Fibroblast of mammary gland (primary cell): ENCODE measurements at places on chromosomes 4 and X.
A peak's percentile ranks its signal among the peaks of the same experiment; 100 is the strongest.

- no peak for DNase-seq
These were observed 3.2 kb downstream of the CASP3 start for GRCh38 chr4:184645904-184646610.

DNA sequence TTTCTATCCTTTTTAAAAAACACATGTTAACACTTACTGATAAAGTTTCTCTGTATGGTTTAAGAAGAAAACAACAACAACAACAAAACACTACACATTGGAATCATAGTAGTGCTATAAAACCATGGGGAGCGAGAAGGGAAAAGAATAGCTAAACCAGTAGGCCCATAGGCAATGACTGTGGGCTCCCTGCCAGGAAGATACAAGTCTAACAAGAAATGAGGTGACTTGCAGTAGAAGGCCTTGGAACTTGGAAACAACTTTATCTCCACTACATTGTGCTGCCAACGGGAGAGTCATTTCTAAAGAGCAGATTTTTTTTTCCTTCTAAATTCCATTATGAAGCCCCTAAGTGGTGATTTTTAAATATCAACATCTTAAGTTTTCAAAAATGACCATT is 78.0 kb downstream of the GPC4 start:
- no peak for DNase-seq

GRCh38 chr4:73662709-73663546 is 42.7 kb upstream of the RASSF6 start:
- DNase-seq = peak; percentile 84

GRCh38 chrX:104728456-104728855 is 162.5 kb downstream of the IL1RAPL2 start:
- DNase-seq = no peak

DNA sequence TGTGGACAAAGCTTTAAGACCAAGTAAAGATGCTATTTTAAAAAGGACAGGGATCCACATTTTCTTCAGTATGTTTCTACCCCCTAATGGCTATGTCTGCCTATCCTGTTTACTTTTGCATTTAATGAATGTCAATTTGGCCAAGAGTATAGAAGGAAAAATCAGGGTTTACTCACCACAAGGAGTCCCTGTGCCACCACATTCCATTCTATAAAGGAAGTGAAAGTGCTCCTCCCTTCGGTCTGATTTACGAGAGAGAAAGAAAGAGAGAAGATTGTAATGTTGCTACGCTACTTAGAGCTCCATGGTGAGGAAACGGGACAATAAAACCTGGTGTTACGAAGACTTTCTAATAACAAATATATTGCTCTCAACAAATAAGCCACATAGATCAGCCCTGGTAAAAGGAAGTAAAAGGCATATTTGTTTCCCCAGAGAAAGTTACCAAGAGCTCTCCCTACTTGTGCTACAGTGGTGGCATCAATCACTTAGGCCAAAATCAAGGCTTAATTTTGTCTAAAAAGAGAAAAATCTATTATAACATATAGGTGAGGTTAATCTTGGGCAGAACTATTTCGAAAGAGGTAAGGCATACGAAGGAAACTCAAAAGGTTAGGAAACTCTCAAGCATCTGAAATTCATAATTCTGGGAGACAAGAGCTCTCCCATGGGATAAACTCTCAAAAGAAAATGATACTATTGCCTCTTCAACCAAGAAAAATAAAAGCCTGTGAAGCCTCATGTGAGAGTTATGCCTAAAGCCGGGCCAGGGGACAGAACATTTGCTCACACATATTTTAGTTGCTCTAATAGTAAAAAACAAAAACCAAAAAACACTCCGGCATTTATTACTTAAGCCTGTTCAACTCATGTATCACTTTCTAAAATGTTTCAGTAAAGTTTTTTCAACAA is 29.5 kb downstream of the TAPT1 start:
- DNase-seq = peak; percentile 56

- DNase-seq = no peak
These were observed 119.8 kb upstream of the SLC34A2 start for GRCh38 chr4:25535701-25536473.

DNA sequence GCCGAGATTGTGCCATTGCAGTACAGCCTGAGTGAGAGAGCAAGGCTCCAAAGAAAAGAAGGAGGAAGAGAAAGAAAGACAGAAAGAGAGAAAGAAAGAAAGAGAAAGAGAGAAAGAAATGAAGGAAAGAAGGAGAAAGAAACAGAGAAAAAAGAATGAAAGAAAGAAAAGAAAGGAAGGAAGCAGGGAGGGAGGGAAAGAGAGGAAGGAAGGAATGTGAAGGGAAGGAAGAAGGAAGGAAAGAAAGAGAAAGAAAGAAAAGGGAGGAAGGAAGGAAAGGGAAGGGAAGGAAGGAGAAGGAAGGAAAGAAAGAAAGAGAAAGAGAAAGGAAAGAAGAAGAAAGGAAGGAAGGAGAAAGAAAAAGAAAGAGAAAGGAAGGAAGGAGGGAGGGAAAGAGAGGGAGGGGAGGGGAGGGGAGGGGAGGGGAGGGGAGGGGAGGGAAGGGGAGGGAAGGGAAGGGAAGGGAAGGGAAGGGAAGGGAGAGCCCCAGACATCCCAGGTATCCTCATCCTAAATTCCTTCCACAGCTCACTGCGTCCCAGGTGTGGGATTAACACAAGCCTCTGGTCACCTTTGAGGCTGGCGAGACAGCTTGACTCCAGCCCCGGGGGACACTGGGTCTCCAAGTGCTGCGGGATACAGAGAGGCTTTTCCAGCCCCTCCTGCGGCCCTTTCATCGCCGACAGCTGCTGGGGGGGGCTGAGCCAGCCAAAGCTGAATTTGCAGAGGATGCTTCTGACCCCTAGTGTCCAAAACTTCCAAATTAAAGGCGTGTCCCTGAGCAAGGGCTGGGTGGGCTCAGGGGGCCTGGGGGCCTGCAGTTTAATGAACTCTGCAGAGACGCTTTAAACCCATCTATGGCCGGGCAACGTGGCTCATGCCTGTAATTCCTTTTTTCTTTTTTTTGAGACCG is 24.2 kb upstream of the CSF2RA start:
- no peak for DNase-seq

- DNase-seq = no peak
These were observed 100.1 kb upstream of the KLF3 start for GRCh38 chr4:38563707-38564495.

- no peak for DNase-seq
These were observed 35.3 kb upstream of the HAND2 start for GRCh38 chr4:173565281-173565680.

DNA sequence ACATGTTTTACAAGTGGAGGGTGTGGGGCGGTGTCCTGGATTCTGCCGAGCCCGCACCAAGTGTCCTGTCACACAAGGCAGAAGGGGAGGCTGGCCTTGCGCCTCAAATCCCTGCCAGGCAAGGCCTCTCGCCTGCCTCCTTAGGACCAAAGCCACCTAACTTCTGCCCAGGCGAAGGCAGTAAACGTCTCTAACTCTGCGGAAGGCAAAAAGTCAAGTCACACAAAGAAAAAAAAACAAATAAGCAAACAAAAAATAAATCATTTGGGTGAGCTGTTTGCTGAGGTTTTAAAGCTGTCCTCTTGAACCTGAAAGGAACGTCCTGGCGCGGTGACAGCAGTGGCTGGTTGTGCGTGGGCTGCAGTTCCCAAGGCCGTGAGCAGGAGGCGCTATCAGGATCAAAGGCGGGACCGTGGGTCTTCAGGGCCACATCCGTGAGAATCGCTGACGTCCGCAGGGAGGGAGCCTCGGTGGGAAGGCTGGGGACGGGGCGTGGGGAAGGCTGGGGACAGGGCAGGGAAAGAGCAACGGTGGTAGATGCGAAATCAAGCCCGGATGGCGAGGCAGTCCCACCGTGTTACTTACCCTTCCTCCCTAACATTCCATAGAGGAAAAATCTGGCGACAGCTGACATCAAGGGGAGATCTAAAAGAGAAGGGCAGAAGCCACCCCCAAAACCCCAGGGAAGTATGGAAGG is 99.1 kb downstream of the TRAPPC11 start:
- peak; percentile 21 for DNase-seq

DNA sequence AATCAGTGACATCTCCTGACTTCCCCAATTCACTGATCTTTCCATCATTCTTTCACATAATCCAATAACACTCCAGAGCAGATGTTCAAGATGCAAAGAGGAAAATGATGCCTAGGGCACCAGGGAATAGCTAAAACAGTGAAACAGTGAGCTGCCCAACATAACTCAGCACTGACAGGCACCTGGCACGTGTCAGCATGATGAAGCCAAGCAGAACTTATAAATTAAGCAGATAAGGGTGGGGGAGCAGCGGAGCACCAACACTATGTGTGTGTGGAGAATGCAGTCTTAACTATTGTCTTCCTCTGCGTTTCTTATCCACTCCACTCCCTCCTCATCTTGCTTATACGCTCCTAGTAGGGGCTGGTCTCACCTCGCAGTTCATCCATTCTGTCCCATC is 89.4 kb downstream of the AMMECR1 start:
- DNase-seq = no peak

- peak; percentile 14 for DNase-seq
These were observed 8.2 kb upstream of the TRAM1L1 start for GRCh38 chr4:117093571-117093970.

- no peak for DNase-seq
These were observed 53.8 kb upstream of the TXK start for GRCh38 chr4:48187813-48188212.

GRCh38 chrX:7286168-7286837 is 138.3 kb upstream of the PUDP start:
- peak; percentile 37 for DNase-seq

DNA sequence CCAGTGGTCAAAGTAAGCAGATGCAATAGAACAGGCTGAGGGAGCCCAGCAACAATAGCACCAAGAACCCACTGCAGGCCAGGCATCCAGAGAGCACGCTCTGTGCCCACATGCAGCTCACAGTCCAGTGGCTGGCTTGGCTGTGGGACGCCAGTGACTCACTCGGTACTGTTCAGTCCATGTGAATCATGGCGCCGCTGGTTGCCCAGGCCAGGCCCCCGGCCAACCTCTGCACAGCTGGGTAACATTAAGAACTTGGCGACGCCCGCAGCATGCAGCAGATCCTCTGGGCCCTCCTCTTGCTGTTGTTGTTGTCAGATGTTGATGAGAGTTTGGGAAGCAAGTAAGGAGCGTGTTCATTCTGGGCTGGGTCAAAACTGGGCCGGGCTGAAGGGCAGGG is 60.5 kb downstream of the MSX1 start:
- DNase-seq = peak; percentile 71

DNA sequence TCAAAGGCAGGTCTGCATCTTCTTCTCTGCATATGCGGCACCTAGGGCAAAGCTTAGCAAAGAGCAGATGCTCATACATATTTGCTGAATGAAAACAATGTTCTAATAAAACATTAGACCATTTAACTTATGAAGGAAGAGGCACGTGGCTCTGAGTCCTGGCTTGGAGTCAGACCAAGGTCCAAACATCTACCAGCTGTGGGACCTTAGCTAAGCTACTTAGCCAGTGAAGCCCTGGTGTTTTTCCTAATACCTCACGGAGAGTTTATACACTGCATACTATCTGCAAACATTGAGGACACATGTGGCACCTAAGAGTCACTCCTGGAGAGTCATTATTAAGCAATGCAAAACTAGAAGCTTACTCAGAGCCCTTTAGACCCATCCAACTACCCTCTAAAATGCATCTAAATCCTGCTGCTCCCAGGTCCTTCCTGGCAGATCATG is 9.0 kb downstream of the PDGFC start:
- peak; percentile 97 for DNase-seq

DNA sequence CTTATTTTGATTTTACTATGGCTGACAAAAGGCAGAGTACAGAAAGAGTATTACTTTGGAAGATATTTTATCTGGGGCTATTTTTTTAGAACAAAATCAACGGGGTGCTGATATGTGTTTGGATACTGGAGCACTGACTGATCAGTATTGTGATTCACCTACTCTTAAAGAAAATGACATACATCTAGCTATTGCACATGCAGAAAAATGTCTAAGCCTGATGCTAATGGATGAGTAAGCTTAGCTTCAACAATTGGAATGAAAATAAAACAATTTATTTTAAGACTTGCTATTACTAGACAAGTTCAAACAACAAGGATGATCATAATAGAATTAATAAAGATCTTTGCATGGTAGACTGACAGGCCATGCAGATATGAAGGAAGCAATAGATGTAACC is 262.0 kb downstream of the PPP1R2C start:
- DNase-seq = peak; percentile 8

GRCh38 chr4:7585768-7586167 is 151.0 kb upstream of the PSAPL1 start:
- no peak for DNase-seq

DNA sequence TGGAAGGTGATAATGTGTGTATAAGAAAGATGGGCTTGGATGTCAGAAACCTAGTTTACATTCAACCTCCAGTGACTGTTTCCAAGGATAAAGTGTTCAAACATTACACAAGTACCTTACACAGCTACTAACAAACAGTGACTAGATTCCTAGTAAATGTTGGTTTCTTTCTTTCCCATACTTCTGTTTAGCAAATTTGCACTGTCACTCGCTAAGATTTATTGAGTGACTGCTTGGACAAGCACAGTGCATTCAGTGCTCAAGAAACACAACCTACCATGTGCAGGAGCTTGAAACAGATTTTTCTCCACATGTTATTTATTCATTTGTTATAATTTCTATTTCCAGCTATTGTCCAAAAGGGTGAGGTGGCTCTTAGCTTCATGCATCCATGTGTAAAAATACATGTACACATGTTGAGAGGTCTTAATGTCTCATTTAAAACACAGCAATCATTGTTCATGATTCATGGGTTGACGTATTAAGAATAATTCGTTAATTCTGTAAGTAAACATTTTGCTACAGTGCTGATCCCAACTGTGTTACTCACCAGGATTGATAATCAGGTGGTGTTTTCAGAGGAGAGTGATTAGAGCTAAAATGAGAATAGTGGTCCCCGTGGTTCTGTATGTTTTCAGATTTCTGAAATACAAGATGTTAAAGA is 153.0 kb downstream of the DCLK2 start:
- DNase-seq = peak; percentile 81

DNA sequence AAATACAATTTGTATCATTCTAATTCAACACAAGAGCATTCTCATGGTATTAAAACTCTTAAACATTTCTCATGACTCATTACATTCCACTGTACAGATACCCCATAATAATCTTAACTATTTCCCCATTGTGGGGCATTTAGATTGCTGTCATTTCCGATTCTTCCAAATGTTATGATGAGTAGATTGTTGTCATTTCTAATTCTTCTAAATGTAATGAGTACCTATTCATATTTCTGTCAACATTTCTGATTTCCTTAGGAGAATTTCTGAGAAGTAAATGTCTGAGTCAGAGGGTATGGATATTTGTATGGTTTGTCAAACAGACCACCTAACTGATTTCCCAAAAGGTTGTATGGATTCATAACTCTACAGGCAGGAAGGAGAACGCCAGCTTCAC is 8.3 kb downstream of the S100G start:
- DNase-seq = peak; percentile 51
